EH (cell line): ENCODE measurements at places on chromosomes 5 and 9.

DNA sequence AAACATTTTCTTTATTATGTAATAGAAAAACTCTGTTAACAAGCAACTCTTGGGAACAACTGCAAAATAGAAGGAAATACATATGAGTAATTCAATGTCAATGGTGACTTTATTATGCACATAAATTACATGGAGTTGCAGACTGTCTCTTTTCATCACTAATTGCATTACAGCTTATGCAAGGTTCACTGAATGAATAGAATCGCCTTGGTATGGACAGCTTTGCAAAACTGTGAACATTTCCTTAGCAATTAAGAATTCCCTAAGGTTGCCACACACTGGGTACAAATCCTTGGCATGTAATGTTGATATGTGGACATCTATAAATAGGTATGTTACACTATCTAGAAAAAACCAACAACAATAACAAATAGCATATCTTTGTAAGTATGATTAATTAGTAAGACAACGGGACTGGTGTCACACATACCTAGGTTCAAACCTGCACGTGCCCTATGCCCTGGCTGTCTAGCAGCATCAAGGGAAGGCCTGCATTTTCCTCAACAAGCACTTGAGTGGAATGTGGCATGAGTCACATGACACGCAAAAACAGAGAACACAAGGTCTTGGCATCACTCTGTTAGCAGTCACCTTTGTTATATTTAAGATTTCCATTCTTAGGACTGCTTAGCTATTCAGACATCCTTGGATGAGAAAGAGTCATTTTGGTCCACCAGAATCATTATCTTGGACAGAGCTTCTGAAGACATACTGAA is 263.9 kb downstream of the CTNND2 start:
- no peak for DNase-seq

GRCh38 chr5:165143741-165144140 is 1638.3 kb downstream of the MAT2B start:
- DNase-seq = no peak

DNA sequence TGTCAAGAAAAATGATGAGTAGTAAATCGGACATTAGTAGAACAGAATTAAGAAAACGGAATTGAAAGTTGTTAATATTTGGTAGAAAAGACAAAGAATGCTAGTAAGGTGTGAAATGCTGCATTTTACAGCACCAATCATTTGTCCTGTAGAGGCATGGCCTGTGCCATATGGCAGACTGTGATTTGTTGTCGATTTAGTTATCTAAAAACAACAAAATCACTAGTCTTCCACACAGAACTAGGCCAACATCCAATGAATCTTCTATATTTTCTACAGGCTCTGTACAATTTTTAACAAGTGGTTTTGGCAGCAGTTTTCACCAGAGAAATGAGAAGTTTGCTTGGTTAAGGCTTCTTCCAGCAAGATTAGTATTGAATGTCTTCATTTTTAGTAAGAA is 10.4 kb downstream of the HNRNPK start:
- no peak for DNase-seq

DNA sequence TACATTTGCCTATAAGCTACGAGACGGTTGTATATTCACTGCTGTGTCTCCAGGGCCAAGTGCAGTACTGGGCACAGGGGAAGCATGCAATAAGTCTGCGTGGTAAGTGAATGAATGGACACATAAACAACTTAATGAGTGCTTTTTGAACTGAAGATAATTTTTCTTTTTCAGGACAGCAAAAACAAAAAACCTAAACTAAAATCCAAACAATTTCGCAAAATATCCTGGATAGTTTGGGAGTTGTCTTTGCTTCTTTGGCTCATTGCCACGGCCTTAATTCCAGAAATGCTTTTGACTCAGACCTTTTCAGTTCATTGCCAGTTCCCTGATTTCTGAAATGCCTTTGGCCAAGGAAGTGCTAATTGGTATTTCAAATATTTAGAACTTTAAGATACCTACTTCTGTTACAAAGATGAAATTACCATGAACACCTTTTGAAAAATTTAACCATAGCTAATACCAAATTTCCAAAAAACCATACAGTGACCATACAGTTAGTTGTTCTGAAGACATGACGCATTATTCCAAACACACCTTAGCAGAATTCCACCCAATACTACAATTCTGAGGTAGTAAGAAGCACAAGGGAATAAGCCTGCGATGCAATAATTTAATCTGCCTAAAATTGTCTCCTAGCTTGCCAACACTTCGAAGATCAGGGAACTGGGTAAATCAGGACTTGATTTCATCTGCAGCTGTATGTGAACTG is 42.8 kb downstream of the TEK start:
- DNase-seq = peak; percentile 73

GRCh38 chr5:145936401-145937131 is at the start of gene SH3RF2:
Gene SH3RF2 (plus strand): TSS chr5:145936578. CDS start chr5:145937929, 1,351 bp downstream.
- peak; percentile 78 for DNase-seq

GRCh38 chr9:97808415-97808814 is 44.6 kb upstream of the FOXE1 start:
- no peak for DNase-seq

DNA sequence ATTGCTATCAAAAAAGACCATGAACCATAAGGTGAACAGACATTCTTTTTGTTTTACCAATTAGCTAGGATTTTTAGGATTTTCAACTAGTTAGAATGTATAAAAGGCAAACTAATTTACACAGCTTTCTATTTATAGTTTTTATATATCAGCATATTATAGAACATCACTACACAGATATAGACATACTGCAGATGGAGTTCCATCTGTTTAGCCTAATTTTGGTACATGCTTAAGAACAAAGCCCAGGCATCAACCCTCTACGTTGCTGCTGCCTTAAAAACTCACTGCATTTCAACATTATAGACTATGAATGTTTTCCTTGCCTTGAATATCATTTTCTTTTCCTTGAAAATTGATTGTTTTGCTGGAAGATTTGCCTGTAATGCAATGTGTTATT is 2227.5 kb upstream of the C9orf72 start:
- no peak for DNase-seq

DNA sequence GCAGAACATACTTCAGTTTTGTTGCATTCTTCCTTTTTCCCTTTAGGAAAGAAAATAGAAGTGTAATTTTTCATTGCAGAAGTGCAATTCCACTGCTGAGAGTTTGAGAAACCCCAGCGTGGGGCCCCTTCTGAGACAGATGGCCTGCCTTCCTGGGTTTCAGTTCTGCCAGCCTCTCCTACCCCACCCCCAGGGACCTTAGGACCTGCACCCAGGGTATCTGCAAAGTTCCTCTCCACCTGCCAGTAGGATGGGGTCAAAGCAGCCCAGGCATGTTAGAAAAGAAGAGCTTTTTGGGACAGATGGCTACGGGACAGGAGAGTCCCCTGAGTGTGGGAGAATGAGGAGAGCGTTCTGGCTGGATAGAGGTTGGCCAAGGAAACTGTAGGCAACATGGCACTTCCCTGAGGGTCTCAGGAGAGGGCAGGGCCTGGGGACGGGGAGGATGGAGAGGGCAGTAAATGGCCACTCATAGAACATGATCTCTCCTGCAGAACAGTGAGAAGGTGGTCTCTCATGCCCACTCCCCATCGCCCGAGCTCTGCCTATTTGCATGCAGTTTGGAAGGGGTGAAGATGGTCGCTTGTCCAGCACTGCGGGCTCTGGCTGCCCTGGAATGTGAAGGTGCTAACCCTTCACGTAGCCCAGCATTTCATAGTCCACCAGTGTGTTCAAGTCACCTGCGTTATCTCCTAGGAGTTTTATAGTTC is at the start of gene TIFAB:
TIFAB (minus strand) TSS at position 31 of the 710 bp plus-strand sequence. CDS start 2,412 bp downstream, outside the sequence.
- no peak for DNase-seq

- DNase-seq = peak; percentile 51
Measured at GRCh38 chr5:109038209-109038840, 290.6 kb downstream of the FER start.
